ENCODE measurements at places on chromosomes 3 and 15.

GRCh38 chr15:46365572-46365971 is 730.7 kb downstream of the SQOR start:
- DNase-seq = no peak

DNA sequence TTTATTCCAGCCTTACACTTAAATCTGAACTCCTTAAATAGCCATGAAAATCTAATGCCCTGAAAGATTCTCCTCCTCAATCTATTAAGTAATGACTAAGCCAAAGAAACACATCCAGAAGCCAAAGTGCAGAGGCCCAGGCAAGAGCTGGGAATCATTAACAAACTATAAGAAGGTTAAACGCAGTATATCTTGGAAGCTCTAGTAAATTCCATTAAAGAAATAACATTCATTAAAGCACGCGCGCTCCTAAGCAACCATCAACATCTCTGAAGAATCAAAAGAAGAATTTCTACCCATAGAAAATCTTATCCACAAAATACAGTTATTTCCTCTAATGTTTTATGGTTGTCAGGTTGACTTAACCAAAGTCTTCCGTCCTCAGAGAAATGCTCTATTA is 29.5 kb downstream of the MB21D2 start:
- no peak for DNase-seq

- DNase-seq = no peak
Observed at GRCh38 chr3:52715714-52716305, 9.9 kb downstream of the SPCS1 start.

DNA sequence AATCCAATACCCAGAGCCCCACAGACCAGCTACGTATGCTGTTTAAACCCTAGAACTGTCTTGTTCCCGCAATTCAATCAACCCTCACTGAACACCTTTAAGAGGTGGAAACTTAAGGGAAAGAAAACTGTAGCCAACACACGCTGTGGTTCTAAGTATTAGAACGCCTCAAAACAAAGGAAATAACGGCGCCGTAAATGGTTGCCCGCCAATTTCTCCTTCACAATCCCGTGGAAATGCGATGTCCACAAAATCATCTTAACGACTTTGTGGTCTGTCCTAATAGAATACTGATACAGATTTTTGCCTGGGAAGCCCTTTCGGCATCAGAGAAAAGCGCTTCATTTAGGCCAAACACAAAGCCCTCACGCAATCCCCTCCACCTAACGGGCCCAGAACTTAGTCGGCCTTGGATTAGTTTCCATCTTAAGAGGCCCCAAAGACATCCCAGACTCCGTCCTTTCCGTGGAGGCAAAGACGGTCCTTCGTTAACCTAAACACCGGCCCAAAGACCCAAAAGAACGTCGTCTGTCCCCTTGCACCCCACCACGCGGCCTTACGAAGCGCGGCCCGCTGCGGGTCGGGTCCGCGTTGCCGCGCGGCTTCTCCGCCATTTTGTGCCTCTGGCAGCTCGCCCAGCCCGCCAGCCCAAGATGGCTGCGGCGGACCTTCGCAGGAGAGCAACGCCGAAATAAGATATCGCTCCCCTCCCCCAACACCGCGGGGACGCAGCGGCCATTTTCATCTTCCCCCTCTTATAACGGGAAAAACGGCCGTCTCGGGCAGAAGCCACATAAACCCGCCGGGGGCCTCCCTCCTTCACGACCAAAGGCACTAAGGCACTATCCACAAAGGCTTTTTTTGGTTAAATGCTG is 763 bp downstream of the TRA2B start:
- peak; percentile 69 for DNase-seq

DNA sequence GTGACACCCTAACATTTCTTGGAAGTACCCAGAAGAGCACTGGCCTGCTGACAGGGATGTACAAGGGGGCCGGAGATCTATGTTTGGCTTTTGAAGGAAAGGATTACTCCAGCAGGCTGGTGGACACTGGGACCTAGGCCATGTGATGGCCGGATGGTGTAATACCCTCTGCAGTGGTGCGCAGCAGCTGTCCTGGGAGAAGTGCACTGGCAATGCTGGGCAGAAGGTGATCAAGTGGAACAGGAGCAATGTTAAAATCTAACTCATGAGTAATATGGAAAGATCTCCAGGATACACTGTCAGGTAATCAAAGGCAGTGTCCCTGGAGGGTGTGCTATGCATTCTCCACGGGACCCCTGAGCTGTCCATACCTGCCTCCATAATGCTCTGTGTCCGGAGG is 71.2 kb upstream of the POMGNT2 start:
- no peak for DNase-seq

DNA sequence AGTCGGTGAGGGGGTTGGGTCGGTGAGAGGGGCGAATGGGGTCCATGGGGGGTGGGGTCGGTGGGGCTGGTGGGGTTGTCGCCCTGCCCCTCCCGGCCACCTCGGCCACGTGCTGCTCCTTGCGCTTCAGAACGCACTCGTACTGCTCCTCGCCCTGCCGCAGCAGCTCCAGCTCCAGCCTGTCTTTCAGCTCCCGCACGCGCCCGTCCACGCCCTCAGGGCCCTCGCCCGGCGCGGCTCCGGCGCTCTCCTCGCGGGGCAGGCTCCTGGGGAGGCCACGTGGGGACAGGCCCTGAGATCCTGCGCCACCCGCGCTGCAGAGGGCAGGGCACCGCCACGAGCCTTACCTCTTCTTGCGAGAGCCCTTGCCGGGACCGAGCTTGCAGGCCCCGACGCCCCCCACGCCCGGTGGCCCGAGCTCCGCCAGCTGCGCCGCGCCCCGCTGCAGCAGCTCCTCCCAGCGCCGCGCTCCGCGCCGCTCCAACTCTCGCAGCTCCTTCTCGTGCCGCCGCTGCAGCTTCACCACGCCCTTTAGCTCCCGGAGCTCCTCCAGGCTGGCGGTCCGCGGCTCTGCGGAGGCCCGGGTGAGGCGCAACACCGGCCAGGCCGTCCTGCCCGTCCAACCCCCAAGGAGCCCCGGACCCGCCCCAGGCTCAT is 8.2 kb upstream of the ANKRD63 start:
- DNase-seq = no peak

- no peak for DNase-seq
Observed at GRCh38 chr3:128054367-128054766, 2.1 kb downstream of the SEC61A1 start.

DNA sequence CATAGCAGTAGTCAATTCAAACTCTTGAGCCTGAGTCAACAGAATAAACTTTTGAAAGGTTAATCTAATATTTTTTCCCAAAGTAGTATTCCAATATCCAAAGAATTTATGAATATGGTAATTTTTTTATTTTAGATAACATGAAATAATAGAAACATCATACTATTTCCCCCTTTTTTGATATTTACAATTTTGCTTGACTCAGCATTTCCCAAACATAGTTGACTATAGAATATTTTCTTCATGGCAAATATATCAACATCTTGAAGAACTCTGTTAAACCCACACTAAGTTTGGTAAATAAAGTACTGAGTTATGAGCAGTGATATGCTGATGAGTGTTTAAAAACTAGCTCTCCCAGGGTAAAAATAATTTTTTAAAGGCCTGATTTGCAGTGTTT is 380.0 kb upstream of the ARL6 start:
- DNase-seq = no peak

DNA sequence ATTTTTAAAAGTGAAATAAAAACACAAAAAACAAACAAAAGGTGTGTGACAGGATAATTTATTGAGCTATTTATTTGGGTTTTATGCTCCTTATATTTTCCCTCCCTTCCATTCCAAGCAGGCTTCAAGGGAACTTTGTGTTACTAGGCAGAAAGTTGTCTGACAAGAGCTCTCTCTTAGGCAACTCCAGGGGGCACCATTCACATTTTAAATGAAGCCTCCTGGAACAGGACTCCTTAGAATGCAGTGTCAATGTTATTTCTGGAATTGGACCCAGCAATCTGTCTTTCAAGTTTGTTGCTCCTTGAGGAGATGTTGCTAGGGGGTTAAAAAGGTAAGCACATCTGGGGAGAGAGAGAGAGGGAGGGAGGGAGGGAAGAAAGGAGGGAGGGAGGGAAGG is 5.4 kb upstream of the RFX7 start:
- no peak for DNase-seq

- no peak for DNase-seq
Observed at GRCh38 chr3:385151-385550, 188.6 kb downstream of the CHL1 start.

GRCh38 chr3:192246847-192247559 is 480.3 kb downstream of the FGF12 start:
- no peak for DNase-seq

- no peak for DNase-seq
Observed at GRCh38 chr15:48603922-48604321, 41.6 kb downstream of the FBN1 start.

DNA sequence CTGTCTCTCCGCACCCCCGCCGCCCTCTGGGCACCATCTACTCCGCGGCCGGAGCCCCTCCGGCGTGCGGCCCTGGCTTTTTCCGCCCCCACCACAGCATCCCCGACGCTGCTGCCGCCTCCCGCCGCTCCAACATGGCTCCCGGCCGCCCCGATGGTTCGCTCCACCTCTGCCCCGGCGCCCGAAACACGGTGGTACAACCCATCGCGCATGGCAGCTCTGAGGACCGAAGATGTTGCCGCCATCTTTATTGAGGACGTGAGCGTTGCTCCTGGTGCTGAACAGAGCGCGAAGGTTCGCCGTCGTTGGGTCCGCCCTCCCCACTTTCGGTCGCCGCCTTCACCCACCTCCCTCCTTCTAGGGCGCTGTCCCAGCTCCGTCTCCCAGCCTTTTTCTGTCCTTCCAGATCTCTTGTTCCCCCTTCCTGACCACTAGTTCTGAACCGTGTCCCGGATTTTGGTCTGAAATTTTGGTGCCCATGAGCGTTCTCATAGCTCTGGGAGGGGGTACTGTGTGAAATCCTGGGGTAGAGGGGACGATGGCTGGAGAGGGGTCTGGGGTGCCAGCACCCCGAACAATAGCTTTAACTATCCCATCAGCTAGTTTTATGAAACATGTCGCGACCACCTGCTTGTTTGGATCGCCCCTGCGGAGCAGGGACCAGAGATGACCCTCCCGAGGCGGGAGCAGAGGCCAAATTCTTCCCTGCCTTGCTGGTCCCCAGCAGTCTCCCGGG is at the start of gene CELSR3:
TSS of gene CELSR3 (minus strand) at position 134 of the 736 bp plus-strand sequence. CDS start 252 bp downstream, outside the sequence.
- no peak for DNase-seq

- DNase-seq = no peak
Observed at GRCh38 chr3:132004571-132004970, 30.2 kb downstream of the CPNE4 start.

DNA sequence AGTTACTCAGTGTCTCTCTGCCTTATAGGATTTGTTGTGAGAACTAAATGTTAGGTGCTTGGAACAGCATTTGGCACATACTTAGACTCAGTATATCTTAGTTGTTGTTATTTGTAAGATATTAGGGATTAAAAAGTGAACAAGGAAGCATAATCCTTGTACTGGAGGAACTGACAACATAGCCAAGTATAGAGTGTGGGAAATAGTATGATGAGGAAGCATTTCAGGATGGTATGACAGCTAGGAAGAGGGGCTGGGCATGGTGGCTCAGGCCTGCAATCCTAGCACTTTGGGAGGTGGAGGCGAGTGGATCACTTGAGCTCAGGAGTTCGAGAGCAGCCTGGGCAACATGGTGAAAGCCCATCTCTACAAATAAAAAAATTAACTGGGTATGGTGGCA is 16.6 kb upstream of the GCNT3 start:
- no peak for DNase-seq
